HEK293T (cell line): ENCODE measurements at places on chromosomes 5 and 9.

DNA sequence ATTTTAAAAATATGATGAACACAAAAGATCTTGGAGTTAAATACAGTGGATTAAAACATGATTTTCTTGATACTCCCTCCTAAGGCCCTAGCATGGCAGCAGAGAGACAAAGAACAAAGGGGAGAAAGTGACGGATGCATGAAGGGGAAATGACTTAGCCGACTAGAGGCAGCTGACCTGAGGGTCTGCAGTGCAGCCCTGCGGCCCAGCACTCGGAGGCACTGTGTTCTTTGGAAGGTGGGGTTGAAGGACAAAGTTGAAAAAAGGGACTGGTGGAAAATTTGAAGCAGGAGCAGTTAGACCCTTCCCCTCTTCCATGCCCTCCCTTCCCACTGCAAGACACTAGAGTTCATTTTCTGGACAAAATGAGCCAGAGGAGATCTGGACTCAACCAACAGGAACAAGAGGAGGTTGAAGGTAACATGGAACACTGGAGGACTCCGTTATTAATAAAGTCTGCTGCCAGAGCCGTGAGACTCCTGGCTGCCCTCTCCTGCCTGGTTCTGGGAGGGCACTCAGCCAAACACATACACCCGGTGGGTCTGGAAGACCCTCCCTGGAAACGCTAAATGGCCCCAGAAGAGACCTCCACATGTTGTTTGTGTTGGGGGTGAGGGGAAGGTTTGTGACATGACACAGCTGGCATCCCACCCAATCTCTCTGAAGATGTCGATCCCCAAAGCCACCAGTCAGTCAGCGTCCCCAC, 98.1 kb downstream of the JMY start:
- peak; percentile 25 for DNase-seq

- no peak for DNase-seq
These were observed 77.0 kb downstream of the ZCCHC7 start for GRCh38 chr9:37197158-37198038.

GRCh38 chr5:537621-538071, 13.4 kb upstream of the SLC9A3 start:
- no peak for DNase-seq

GRCh38 chr9:16453390-16453789, 417.1 kb downstream of the BNC2 start:
- no peak for DNase-seq

DNA sequence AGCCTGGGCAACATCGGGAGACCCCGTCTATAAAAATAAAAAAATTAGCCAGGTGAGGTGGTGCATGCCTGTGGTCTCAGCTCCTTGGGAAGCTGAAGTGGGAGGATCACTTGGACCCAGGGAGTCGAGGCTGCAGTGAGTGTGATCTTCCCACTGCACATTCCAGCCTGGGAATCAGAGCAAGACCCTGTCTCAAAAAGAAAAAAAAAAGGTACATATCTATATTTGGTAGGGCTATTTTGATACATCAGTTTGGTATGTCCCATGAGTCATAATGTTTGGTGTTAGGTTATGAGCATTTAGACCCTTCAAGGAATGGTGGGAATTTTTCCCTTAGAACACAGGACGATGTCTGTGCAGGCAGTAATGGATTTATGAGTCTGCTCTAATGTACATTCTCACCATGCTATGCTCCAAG, 55.3 kb upstream of the POU4F3 start:
- DNase-seq, result no peak

- no peak for DNase-seq
These were observed 42.1 kb downstream of the OTULIN start for GRCh38 chr5:14706615-14707021.

DNA sequence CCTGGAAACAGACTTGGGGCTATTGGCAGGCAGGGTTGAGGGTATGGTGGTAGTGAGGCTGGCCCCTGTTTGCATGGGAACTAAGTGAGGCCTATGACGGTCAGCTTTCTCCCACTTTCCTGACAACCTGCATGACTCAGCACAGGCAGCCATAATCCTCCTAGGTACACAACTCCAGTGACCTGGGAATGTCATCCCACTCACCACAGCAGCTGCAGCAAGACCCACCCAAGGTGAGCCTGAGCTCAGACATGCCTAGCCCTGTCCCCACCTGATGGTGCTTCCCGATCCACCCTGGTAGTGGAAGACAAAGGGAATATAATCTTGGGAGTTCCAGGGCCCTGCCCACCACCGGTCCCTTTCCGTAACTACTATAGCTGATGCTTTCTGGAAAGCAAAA, 178.7 kb downstream of the NDUFS4 start:
- no peak for DNase-seq

- DNase-seq, result no peak
These were observed 478.1 kb upstream of the WWC1 start for GRCh38 chr5:167813389-167813788.

- DNase-seq, result no peak
These were observed 3.7 kb upstream of the COL5A1 start for GRCh38 chr9:134637696-134638501.
